NB4 (cell line): ENCODE measurements at places on chromosomes 2 and 18.

- DNase-seq, result no peak
Observed at GRCh38 chr2:42116195-42117181, 52.7 kb upstream of the EML4 start.

DNA sequence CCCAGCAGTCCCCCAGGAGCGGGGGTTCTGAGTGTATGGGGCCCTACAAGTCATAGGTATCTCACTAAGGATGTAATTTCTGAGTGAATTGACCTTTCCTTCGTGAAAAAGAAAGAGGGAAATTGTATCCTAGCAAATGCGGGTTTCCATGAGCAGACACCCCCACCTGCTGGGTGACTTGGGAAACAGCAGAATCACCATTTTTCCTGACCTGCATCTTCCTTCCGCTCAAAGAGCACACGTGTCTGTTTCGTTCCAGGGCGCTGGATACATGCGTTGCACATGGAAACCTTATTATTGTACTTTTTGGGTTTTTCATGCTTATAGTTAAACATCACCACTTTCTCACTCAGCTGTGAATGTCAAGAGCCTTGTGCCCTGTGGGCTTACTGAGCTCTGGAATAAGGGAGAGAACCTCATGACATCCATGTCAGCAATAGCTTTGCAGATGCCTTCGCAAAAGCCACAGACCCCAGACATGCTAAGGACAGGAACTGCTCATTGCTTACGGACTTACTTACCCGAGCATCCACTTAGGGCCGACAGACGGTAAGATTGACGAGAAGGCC, 132.8 kb downstream of the TPO start:
- peak; percentile 63 for DNase-seq

- DNase-seq, result peak; percentile 87
Observed at GRCh38 chr18:63831080-63831788, 56.0 kb downstream of the SERPINB7 start.

DNA sequence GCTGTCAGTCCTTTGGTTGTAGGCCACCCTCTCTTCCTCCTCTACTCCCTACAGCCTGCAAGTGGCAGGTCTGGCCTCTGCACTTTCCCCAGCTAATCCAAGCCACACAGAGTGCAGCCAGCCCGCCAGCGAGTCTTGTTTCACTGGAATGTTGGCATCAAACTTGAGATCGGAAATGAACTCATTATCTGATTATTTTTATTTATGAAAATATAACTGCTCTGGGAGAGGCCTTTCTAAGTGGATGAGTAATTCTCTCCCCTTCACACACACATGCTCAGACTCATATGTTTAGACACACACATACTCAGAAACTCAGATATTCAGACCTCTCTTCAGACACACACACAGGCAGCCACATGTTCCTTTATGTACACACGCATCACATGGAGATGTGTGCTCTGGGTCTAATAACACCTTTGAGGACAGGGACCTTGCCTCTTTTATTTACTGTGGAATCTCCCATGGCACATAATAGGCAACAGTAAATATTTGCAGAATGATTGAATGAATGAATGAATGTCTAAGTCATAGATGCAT, 151.3 kb downstream of the ZFP36L2 start:
- DNase-seq, result no peak

GRCh38 chr2:26560892-26561291, 80.3 kb downstream of the CIB4 start:
- DNase-seq, result no peak

DNA sequence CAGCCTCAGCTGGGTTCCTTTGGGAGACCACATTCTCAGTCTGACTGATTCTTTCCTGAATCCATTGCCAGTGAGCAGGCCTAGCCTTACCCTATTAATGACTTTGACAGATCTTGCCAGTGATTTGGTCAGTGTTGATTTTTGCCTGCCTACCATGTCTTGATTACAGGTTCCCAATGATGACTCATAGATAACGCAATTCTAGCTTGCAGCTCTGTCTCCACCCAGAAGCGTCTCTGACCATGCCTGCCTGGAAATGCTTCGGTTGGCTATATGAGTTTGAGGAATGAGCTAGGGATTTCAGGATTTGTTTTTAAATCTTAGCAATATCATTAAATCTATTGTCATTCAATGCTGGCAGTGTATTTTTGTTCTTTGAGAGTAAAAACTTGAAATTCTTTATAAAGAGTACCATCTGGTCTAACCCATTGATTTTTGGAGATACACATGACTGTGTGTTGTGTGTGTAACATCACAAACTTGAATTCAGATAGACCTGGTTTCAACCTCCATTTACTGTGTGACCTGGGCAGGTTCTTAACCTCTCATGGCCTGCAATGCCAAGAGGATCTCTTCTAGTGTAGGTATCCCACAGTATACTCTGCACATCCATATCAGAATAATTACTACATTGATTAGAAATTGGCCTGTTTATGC, 57.0 kb downstream of the CCDC150 start:
- DNase-seq, result peak; percentile 73

GRCh38 chr2:235506291-235506996, 12.6 kb downstream of the AGAP1 start:
- peak; percentile 29 for DNase-seq

GRCh38 chr2:38554973-38555595, 47.6 kb downstream of the HNRNPLL start:
- DNase-seq, result peak; percentile 44

- peak; percentile 48 for DNase-seq
Observed at GRCh38 chr2:8602809-8603208, 79.0 kb upstream of the ID2 start.

GRCh38 chr2:28362991-28363521, 29.6 kb upstream of the FOSL2 start:
- no peak for DNase-seq
